ENCODE measurements at places on chromosomes 6 and 20.

DNA sequence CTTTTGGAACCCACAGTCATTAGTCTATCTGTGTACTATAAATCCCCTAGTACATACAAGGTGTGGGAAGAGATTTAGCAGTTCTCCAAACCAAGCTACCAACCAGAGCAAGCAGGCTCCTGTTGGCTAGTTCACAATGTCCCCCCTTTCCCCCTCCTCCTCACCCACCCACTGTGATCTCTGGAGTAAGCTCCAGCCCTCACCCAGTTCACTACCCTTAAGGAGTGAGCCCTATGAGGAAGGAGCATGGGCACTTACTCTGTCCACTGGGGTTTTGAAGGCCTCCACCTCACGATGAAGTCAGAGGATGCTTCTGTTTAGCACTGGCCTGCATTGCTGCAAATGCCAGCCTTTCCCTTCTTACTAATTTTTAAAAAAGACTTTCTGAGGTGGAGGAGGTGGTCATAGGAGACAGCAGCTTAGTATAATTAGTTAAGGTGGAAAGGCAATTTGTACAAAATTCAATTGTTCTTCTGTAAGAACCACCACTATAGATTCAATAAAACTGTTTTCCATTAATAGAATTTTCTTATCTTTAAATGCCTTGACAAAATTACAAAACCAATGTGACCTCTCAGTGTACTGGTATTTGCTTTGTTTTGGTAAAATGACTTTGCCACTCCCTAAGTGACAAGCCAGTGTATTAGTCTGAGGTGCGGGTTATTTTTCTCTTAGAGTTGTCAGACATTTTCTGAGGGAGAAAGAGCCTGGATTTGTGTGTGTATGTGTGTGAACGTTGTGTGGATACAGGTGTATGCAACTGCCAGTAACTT, 86.2 kb downstream of the TULP4 start:
- DNase-seq, result no peak

- DNase-seq, result no peak
Measured at GRCh38 chr20:38224531-38224930, 36.0 kb downstream of the KIAA1755 start.

- DNase-seq, result no peak
Measured at GRCh38 chr6:16483315-16483875, 245.0 kb downstream of the GMPR start.

- DNase-seq, result peak; percentile 86
Measured at GRCh38 chr20:53597030-53597482, 3.4 kb upstream of the ZNF217 start.

DNA sequence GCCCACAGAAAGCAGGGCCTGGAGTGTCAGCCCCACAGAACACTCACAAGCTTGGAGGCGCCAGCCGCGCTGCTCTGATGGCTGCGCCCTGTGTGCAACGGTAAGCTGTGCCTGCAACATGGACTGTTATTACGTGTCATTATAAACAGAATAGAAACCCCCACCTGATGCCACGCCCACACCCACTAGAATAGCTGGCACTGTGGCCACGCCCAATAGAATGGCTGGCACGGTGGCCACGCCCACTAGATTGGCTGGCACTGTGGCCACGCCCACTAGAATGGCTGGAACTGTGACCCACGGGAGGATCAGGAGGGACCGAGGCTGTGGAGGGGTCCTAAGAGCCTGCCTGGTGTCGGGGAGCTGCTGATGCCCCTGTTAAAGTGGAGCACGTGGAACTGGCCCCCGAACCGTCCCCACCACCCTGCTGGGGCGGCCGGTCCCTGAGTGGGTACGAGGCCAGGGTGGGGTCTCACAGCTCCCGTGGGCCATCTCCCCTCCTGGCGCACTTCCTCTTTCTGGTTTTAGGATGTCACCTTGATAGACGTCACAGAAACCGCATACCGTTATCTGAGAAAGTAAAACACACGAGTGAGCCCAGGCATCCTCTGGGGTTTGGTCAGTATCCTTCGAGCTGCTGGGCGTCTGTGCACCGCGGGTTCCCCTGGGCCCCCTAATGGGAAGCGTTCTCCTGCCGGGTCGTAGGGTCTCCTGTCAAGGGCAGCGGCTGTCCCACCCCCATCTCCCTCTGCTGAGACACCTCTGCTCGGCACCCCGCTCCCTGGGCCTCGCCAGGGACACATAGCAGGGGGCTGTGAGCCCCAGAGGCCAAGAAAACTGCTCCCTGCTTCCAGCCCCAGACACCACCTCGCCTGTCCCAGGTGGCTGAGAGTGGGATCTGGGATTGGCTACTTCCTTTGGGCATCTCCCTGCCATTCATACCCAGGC, 25.4 kb downstream of the SLC17A9 start:
- no peak for DNase-seq

Measured in cardiac fibroblast (primary cell).